ENCODE measurements at places on chromosomes 6 and 20.

GRCh38 chr6:29447670-29448069 lies 8.6 kb downstream of the OR10C1 start:
- no peak for DNase-seq

DNA sequence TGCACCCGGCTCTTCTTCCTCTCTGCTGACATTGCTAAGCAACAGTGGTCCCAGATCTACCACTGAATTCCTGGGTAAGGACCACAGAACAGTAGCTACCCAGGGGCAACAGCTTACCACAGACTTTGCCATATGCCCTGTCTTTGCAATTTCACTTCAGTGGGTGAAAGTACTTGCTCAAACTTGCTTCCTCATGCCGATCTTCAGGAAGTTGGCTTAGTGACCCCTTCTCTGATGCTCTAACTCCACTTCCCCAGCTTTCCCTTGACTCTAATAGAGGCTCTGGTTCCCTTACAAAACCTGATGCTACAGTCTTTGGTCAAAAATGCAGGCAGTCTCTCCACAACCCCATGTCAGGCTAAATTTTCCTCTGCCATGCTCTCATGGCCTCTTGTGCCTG lies 3.3 kb upstream of the TAAR5 start:
- DNase-seq = no peak

GRCh38 chr6:150334790-150335783 lies 33.7 kb upstream of the IYD start:
- DNase-seq = peak; percentile 4

- no peak for DNase-seq
Observed at GRCh38 chr20:24781418-24781980, 167.6 kb upstream of the CST7 start.

DNA sequence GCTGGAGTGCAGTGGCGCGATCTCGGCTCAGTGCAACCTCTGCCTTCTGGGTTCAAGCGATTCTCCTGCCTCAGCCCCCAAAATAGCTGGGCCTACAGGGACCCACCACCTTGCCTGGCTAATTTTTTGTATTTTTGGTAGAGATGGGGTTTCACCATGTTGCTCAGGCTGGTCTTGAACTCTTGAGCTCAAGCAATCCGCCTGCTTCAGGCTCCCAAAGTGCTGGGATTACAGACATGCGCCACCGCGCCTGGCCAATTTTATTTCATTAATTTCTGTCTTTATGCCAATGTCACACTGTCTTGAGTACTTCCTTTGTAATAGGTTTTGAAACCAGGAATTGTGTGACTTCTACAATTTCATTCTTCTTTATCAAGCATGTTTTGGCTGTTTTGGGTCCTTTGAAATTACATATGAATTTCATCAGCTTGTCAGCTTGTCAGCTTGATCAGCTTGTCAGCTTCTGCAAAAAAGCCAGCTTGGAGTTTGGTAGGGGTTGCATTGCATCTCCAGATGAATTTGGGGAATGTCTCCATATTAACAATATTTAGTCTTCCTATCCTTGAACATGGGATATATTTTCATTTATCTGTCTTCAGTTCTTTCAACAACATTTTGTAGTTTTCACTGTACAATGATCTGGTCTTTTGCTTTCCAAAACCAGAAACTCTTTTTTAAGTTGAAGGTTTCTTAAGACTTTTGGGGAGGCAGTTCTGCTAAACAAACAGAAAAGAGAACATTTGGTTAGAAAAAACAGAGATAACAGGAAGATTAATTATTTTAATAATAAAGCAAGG lies 20.8 kb downstream of the ZFAND3 start:
- DNase-seq = no peak

DNA sequence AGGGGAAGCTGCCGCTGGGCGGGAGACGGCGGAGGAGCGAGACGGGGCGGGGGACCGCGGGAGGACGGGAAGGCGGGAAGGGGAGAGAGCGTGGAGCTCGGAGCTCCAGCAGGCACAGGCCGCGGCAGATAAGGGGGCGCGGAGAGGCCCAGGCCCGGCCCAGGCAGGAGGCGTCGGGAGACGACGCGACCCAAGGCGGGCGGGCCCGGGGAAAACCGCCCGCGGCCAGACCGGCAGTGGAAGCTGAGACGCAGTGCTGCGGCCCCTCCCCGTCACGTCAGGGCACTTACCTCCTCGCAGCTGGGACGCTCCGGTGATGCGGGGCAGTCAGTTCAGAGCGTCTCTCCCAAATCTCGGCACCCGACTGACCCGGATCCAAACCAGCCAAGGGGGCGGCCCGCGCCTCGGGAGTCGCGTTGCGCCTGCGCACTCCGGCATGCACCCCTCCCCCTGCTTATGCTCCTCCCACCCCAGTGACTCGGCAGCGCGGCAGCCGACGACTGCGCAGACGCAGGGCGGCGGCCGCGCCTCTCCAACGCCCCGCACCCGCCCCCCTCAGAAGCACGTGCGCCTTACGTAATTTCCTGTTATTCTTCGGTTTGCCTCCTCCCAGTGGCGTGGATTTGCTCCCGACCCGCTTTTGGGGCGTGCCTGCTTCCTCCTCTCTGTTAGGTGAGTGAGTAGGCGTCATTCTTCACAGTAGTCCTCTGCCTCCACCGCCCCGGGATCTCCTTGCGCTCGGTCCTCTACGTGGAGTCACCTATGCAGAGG lies at the start of gene OSER1:
TSS of gene OSER1 (minus strand) at position 366 of the 771 bp plus-strand sequence. CDS start 3,814 bp downstream, outside the sequence.
- DNase-seq = peak; percentile 96

DNA sequence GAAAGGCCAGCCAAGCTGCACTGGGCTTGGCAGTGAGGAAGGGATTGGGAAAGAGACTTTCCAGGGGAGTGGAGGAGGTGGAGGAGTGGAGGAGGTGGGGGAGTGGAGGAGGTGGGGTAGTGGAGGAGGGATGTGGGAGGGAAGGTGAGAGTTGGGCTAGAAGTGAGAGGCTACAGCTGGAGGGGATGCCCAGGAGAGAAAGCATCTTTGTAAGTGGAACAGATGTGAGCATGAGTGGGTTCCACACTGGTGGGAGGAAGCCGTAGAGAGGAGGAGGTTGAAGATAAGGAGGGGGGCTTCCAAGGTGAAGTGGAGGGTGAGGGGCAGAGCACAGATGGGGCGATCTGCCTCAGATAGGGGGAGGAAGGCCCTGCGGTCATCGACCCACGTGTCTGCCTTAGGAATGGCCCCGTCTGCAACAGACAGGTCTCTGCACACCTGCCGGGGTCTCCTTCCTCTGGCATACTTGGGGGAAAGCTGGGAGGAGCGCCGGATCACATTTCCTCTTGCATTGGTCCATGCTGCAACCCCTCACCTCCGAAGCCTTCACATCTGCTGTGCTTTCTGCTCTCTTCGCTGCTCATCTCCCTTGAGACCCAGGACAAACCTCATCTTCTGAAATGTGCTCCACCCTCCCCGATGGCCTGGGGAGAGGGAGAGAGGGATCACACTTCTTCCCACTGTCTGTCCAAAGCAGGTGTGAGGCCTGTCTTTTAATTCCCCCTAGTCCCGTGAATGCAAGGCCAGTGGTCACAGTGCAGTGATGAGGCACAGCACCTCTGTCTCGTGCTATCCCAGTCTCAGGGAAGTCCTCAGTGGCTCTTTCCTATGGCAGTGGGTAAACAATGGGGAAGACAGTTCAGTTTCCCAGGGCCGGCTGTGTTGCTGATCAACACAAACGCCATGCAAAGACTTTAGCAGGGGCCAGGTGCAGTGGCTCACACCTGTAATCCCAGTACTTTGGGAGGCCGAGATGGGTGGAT lies 48.6 kb upstream of the SNX9 start:
- no peak for DNase-seq

- no peak for DNase-seq
Observed at GRCh38 chr20:60586269-60587050, 628.2 kb downstream of the CDH26 start.

GRCh38 chr6:112214739-112215269 lies 39.6 kb downstream of the LAMA4 start:
- DNase-seq = no peak

DNA sequence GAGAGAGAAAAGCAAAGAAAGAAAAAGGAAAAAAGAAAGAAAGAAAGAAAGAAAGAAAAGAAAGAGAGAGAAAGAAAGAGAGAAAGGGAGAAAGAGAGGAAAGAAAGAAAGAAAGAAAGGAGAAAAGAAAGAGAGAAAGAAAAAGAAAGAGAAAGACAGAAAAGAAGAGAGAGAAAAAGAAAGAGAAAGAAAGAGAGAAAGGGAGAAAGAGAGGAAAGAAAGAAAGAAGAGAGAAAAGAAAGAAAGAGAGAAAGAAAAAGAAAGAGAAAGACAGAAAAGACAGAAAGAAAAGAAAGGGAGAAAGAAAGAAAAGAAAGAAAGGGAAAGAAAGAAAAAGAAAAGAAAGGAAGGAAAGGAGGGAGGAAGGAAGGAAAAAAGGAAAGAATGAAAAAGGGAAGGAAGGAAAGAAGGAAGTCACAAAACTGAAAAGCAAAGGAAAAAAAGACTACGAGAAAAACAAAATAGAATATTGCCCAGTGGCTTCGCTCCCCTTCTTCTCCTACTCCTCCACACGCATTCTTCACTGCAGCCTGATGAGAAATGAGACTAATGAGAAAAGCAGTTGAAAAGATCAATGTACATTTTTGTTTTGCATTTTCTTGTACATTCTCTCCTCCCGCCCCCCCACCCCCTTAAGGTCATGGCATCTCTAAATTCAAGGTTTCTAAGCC lies 170.0 kb downstream of the SOD2 start:
- DNase-seq = no peak

GRCh38 chr20:55584307-55584706 lies 421.0 kb downstream of the CBLN4 start:
- no peak for DNase-seq

DNA sequence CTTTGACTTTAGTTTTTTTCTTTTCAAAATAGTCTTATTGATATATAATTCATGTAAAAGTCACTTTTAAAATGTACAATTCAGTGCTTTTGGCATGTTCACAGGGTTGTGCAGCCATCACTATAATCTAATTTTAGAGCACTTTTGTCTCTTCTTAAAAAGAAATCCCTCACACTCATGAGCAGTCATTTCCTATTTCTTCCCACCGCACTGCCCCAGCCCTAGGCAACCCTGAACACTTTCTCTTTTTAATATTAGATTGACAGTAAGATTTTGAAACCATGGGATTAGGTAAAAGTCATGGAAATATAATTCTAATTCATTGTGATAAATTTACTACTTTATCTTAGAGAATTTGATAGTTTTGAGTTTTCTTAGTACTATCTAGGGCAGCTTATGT lies 309.4 kb downstream of the UTRN start:
- DNase-seq = no peak

DNA sequence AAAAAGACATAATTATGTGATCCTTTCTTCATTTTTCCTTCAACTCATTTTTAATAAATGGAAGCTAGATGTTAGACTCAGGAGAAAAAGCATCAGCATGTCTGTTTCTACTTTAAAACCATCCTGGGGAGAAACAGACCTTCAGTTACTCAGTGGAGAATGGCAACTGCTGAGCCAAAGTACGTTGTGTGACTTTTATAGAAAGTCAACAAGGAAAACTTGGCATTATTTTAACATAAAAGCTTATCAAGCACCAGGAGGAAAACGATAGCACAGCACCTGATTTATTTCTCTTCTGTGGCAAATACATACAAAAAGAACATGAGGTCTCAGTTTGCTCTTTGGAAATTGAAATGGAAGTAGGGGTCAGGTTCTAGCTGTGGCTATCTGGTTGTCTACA lies 115.3 kb upstream of the RIPOR2 start:
- DNase-seq = no peak

DNA sequence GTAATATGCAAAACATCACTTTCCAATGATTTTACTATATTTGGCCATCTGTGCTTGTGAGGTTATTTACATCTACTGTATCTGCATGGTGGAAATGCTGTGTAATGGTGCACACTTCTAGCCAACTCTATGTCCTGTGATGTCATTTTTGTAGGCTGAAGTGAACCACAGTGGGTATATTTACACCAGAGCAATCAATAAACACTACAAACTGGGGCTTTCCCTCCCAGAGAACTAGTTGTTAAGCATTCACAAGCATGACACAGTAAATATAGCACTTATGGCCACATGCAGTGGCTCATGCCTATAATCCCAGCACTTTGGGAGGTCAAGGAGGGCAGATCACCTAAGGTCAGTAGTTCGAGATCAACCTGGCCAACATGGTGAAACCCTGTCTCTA lies 4.9 kb downstream of the SLC22A2 start:
- DNase-seq = no peak

- no peak for DNase-seq
Observed at GRCh38 chr20:35561671-35562070, 19.8 kb downstream of the ERGIC3 start.
